ENCODE measurements at places on chromosomes 12 and 14.

DNA sequence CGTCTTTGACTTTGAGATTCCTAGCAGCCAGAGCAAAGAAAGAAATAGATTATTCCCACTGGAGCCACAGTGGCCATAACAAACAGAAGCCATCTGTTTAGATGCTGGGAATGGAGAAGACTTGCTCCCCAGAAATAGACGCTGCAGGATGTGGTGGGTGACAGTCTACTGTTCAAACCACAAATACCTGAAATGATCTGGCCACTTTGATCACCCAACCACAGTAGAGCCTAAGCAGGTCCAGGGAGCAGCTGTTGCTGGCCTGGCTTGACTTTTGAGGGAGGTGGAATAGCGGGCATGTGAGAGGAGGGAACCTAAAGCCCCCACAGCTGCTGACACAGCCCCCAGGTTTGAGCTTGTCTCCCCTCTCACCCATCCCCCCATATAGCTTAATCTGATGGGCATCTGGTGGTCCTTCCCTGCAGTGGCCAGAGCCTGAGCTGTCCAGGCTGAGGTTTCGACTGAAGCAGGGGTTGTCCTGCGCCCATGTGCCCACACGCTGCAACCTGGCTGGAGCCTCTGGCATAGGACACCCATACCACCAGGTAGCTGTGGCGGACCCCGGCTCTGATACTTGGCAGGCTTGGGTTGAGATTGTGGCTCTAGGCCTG lies 38.7 kb downstream of the SH2B3 start:
- DNase-seq = no peak

GRCh38 chr14:61988240-61988639 lies 226.0 kb downstream of the SNAPC1 start:
- DNase-seq = no peak

DNA sequence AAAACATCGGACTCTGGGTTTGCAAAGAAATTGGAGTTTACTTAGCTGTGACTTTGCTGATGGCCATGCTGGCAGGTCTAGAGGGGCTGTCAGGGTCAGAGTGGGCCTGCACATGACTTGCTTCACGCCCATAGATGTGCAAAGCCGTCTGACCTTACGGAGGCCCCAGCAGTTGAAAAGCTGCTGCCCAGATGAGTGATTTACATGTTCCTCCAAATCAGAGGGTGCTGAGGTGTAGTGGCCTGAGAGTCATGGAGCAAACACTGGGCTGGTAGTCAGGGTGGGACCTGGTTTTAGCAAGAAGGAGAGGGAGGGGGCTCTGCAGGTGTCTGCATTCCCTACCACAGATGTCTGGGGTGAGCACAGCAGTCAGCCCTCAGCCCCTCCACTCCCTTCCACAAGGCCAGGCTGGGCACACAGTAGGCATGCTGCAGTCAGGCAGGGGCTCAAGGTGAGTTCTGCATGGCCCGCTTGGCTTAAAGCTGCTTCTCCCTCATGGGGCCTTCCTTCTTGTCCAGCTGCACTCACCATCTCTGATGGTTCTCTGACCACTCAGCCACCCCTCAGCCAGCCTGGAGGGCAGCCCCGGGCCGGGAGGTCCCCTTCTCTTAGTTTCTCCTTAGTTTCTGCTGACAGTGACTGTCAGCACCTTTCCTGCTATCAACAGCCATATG lies 34.2 kb upstream of the EML1 start:
- no peak for DNase-seq

DNA sequence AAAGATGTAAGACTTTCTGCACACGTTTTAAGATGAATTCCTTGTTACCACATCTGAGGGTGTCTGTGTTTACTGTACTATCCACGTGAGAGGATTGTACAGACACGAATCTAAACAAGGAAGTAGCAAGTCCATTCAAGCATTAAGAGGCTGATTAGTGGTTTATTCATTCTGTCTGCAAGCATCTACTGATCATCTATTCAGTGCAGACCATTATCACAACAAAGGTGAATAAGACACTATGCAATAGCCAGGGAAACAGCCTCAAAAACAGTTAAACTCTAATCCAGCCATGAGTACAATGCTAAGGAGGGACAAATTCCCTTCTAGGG lies 111.6 kb upstream of the PZP start:
- no peak for DNase-seq

DNA sequence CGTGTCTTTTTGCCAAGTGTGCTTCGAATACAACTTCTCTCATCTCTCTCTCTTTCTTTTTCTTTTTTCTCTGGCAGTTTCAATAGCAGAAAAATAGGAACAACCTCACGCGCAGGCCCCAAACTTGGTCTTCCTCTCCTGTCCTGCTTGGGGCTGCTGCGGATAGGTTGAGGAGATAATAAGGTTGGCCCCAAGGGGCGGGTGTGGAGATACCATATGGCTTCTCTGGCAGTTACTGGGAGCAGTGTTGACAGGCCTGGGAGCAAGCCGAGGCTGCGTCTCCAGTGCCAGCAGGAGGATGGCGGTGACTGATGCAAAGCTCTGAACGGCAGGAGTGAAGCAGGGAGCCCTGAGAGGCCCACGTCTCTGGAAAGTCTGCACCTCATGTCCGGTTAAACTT lies 89.5 kb upstream of the MANSC4 start:
- peak; percentile 31 for DNase-seq

GRCh38 chr12:56188131-56188777 lies 1.0 kb downstream of the SMARCC2 start:
- DNase-seq = no peak

DNA sequence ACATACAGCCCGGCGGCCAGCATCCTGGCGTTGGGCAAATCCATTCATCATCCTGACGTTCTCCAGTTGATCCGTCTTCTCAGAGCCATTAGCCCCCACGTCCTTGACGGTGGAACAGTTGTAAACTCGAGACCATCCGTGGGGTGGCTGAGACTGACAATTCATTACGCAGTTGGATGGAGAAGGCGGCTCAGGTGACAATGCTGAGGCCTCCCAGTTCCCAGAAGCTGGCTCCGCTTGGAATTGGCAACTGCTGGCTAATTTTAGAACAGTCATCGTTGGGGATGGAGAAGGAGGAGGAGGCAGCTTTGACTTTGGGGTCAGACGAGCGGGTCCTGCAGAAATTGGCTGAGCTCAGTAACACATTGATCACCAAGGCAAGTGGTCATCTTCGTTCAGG lies 186.5 kb downstream of the PHETA1 start:
- DNase-seq = peak; percentile 53

GRCh38 chr14:101072070-101072469 lies 168.5 kb upstream of the RTL1 start:
- DNase-seq = peak; percentile 18

DNA sequence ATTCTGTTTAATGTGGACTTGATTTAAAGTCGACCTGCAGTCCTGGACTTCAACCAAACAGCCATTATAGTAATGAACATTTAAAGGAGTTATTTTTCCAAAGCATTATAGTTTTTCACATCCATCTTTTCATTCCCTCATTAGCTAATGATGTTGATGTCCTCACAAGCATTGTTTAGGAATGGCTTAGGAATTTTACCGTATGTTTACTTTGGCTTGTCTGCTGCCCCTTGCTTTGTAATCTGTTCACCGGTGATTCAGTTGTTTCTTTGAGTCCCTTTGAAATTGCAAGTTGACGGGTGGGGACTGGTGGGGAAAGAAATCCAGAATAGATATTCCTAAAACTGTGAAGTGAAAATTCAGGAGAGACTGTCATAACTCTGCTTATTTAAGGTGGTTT lies 25.4 kb downstream of the PRKCH start:
- DNase-seq = no peak

DNA sequence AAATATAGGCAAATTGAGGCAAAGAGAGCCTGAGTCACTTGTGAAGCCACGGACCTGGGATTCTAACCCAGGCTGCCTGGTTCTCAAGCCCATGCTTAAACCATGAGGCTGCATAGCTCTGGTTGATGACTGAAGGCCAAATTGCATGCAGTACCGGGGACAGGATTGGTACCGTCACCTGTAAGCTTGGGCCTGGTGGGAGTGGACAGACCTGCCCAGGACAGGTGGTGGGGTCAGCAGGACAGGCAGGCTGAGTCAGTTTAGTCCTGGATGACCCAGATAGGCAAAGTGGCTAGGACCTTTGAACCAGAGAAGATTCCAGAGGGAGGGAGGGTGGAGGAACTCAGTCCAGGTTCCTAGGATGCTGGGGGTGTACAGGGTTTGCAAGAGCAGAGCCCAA lies 25.8 kb downstream of the RIN3 start:
- no peak for DNase-seq

DNA sequence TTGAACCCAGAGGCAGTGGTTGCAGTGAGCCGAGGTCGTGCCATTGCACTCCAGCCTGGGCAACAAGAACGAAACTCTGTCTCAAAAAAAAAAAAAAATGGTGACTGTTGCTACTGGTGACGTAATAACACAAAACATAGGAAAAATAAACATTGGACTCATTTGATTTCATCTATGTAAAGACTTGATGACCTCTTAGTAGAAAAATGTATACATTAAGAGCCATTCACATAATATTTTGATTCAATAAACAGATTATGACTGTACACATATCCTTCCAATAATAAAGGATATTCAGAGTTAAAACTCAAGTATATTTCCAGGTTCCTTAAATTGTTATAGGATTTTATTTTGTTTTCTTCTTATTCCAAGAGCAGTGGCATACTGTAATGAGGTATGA lies 65.7 kb upstream of the AEBP2 start:
- DNase-seq = no peak

GRCh38 chr12:131363841-131364495 lies 346.9 kb upstream of the SFSWAP start:
- DNase-seq = no peak

GRCh38 chr14:90400904-90401561 lies 4.2 kb downstream of the CALM1 start:
- DNase-seq = no peak

DNA sequence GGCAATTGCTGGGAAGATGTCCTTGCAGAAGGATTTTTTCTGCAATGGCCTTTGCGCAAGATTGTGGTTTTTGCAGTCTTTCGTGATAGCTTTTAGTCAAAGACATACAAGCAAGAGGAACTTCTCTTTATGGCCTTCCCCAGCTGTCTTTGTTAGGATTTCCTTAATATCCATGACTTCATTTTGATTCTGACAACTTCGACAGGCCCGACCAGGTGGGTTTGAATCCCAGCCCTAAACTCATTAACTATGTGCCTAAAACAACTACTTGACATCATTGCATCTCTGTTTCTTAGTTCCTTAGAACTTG lies 13.3 kb upstream of the VRK1 start:
- peak; percentile 12 for DNase-seq

DNA sequence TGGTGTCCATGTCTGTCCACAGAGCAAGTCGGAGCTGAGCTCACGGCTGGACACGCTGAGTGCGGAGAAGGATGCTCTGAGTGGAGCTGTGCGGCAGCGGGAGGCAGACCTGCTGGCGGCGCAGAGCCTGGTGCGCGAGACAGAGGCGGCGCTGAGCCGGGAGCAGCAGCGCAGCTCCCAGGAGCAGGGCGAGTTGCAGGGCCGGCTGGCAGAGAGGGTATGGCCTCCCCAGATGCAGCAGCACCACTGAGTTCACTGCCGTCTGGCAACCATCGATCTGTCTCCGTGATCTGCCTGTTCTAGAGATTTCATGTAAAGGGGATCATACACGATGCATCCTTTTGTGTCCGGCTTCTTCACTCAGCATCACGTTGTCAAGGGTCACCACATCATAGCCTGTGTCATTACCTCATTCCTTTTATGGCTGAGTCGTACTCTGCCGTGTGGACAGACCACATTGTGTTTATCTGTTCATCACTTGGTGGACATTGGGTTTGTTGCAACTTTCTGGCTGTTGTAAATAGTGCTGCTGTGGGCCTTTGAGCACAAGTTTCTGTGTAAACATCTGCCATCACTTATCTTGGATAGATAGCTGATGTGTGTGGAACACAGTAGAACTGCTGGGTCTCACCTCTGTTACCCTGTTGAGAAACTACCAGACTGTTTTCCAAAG lies 21.9 kb downstream of the HIP1R start:
- no peak for DNase-seq
